Keratinocyte (primary cell): ENCODE measurements at places on chromosomes 3 and 15. TPM values are rescaled to one million over a fixed set of nuclear protein-coding genes. Genes with fewer than 3 reads are reported as not detected.
A peak's percentile ranks its signal among the peaks of the same experiment; 100 is the strongest.

DNA sequence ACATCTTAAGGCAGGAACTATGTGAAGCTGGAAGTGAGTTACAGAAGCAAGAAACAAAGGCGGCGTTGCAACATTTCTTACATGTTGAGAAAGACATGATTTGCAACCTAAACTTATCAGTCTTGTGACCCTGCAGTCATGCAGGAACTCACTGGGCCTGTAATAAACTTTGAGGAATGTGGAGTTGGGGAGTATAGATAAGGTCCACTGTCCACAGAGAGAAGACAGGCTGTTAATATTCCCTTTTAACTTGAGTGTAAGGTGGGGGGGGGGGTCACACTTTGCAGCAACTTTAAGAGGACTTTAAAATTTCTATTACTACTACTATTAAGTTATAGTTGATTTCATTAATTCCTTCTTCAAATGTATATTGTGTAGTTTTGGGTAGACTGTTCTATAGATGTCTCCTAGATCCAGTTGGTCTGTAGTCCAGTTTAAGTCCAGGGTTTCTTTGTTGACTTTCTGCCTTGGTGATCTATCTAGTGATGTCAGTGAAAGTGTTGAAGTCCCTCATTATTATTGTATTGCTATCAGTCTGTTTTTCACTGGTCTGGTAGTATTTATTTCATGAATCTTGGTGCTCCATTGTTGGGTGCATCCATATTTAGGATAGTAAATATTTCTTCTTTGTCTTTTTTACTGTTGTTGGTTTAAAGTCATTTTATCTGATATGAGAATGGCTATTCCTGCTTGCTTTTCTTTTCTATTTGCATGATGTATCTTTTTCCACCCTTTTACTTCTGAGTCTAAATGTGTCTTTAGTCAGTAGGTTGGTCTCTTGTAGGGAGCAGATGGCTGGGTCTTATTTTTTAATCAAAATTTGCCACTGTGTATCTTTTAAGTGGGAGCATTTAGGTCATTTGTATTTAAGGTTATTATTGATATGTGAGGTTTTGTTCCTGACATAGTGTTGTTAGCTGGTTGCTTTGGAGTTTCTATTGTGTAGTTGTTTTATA, 15.6 kb upstream of the FAM98B start:
- DNase-seq = no peak
- H3K4me1 ChIP-seq = no peaks in the 10 kb centered on the region
- H3K36me3 ChIP-seq = no peaks in the 10 kb centered on the region
- H3K4me3 ChIP-seq = no peak overlapping the region
- H3K27me3 ChIP-seq = no peaks in the 10 kb centered on the region

GRCh38 chr3:141011997-141012262, 39.2 kb upstream of the SPSB4 start:
- no peaks in the 10 kb centered on the region for H3K27me3 ChIP-seq
- H3K36me3 ChIP-seq = no peaks in the 10 kb centered on the region
- DNase-seq = no peak

- H3K4me3 ChIP-seq = no peak overlapping the region
- no peaks in the 10 kb centered on the region for H3K4me1 ChIP-seq
- DNase-seq = no peak
- H3K27me3 ChIP-seq = no peaks in the 10 kb centered on the region
Measured at GRCh38 chr3:119562307-119562961, 3.0 kb upstream of the CD80 start.

DNA sequence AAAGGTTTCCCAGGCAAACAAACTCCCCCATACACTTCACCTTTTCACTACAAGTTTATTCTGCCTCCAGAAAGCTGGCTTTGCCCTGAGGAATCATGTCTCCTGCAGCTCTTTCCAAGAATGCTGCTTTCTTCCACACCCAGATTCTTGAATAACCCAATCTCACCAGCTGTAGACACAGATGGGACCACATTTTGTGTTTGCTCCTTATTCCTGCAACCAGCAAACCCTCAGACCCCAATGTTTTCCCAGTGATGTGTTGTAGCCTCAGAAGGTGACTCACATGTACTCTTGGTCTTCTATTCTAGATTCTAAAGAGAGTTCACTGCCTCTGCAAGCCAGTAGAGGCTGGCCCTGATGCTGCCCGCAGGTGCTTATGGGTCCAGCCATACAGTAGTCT, 23.6 kb upstream of the TRIM59 start:
- no peaks in the 10 kb centered on the region for H3K36me3 ChIP-seq
- no peak overlapping the region for H3K27ac ChIP-seq
- no peaks in the 10 kb centered on the region for H3K27me3 ChIP-seq
- no peak overlapping the region for H3K4me3 ChIP-seq

DNA sequence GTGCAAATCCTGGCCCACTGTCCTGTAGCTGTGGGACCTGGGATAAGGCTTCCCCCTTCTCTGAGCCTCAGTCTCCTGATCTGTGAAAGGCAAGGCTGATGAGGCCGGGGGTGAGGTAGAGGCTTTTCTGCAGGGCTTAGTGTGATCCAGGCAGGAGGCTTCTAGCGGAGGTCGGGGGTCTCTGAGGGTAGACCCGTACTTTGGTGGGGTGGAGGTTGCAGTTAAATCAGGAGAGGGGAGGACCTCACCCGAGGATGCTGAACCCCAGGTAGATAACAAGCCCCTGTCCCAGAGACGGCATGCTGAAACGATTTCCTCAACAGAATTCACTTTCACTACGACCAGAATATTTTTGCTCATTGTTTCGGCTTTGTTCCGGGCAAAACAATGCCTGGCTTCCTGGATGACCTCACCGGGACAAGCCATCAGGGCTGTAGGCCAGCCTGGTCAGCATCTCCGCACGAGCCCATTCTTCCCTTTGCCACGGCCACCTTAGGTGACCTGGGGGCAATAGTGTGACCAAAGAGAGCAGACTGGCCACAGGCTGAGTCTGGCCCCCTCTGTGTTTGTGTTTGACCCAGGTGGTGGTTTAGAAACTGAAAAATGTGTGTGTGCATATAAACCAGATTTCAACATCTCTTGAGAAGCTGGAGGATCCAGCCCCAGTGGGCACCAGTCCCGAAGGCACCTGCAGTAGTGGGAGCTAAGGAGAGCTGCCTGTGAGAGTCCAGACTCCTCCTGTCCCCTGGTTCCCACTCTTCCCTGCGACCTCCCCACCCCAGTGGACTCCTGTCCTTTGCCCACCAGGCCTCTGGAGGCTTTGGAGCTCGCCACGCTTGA, 33.0 kb downstream of the SLC6A6 start:
- no peak for DNase-seq
- no peaks in the 10 kb centered on the region for H3K36me3 ChIP-seq
- peaks cover 26% of the 10 kb centered on the region for H3K4me1 ChIP-seq
- H3K27me3 ChIP-seq = no peaks in the 10 kb centered on the region
- H3K27ac ChIP-seq = no peak overlapping the region

DNA sequence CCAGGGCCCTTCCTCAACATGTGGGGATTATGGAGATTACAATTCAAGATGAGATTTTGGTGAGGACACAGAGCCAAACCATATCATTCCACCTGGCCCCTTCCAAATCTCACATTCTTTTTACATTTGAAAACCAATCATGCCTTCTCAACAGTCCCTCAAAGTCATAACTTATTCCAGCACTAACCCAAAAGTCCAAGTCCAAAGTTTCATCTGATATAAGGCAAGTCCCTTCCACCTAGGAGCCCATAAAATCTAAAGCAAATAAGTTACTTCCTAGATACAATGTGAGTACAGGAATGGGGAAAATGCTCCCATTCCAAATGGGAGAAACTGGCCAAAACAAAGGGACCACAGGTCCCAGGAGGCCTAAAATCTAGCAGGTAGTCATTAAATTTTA, 309.5 kb upstream of the SLITRK3 start:
- H3K4me1 ChIP-seq = no peaks in the 10 kb centered on the region
- no peaks in the 10 kb centered on the region for H3K36me3 ChIP-seq
- H3K4me3 ChIP-seq = no peak overlapping the region
- no peak for DNase-seq

DNA sequence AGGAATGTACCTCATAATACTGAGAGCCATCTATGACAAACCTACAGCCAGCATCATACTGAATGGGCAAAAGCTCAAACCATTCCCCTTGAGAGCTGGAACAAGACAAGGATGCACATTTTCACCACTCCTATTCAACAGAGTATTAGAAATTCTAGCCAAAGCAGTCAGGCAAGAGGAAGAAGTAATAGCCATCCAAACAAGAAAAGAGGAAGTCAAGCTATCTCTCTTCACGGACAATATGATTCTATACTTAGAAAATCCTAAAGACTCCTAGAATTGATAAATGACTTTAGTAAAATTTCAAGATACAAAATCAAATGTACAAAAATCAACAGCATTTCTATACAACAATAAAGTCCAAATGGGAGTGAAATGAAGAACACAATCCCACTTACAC, 30.2 kb downstream of the OCA2 start:
- H3K27me3 ChIP-seq = no peaks in the 10 kb centered on the region
- H3K4me1 ChIP-seq = no peaks in the 10 kb centered on the region
- no peak overlapping the region for H3K4me3 ChIP-seq
- no peak for DNase-seq

- no peaks in the 10 kb centered on the region for H3K4me1 ChIP-seq
- no peak overlapping the region for H3K4me3 ChIP-seq
- H3K36me3 ChIP-seq = no peaks in the 10 kb centered on the region
- no peak for DNase-seq
- H3K27ac ChIP-seq = no peak overlapping the region
Measured at GRCh38 chr3:95738045-95738444, 1076.3 kb upstream of the EPHA6 start.

DNA sequence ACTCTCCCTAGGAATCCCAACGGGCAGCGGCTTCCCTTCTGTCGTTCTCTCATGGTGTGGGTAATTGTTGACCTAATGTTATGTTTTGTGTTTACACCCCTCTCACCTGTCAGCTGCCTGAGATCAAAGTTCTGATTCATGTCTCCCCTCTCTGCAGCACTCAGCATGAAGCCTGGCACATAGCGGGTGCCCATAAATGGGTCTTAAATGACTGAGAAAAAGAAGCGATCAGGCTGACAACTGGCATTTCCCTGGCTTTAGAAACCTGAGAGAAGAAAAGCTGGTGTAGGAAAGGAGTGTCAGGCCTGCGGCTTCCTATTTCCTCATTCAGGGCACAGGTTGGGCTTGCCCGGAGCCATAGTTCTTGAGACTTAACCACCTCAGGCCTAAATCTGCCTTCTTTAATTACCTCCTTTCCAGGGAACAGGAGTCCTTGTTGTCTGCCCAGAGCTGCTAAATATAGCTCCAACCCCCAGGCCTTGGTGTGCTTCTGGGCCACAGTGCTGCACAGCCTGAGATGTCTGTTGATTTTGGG, 31.8 kb downstream of the LPP start:
- H3K27ac ChIP-seq = peak overlapping the region; percentile 18
- no peaks in the 10 kb centered on the region for H3K27me3 ChIP-seq
- peaks cover 23% of the 10 kb centered on the region for H3K4me1 ChIP-seq

- H3K36me3 ChIP-seq = no peaks in the 10 kb centered on the region
- H3K27me3 ChIP-seq = no peaks in the 10 kb centered on the region
- no peak overlapping the region for H3K27ac ChIP-seq
- no peak for DNase-seq
- H3K4me3 ChIP-seq = no peak overlapping the region
- peaks cover 16% of the 10 kb centered on the region for H3K4me1 ChIP-seq
Measured at GRCh38 chr3:104436506-104436905, 930.2 kb upstream of the ALCAM start.

DNA sequence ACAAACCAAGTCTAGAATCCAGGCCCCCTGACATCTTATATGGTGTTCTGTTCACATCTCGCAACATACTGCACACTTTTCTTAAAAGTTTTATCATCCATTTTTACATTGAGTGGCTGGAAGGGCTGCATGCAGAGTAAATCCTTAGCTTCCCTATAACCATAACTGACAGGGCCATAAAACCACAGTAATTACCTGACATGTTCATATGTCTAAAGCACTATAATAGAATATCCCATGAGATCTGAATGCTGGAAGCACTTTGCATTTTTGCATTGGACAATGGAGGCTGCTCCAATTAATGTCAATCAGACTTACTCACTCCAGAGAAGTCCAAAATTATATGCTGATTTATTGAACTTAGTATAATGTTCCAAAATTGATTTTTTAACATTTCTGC, 86.6 kb upstream of the HES1 start:
- no peak overlapping the region for H3K4me3 ChIP-seq
- H3K4me1 ChIP-seq = no peaks in the 10 kb centered on the region
- H3K27me3 ChIP-seq = no peaks in the 10 kb centered on the region
- H3K27ac ChIP-seq = no peak overlapping the region
- no peaks in the 10 kb centered on the region for H3K36me3 ChIP-seq

- peaks cover 1% of the 10 kb centered on the region for H3K36me3 ChIP-seq
- no peak overlapping the region for H3K27ac ChIP-seq
- H3K4me1 ChIP-seq = peaks cover 39% of the 10 kb centered on the region
- no peak overlapping the region for H3K4me3 ChIP-seq
- H3K27me3 ChIP-seq = no peaks in the 10 kb centered on the region
Measured at GRCh38 chr15:31333820-31334219, 7.2 kb downstream of the KLF13 start.

GRCh38 chr3:73611176-73611575, 13.6 kb downstream of the PDZRN3 start:
- no peak for DNase-seq
- no peak overlapping the region for H3K4me3 ChIP-seq
- no peak overlapping the region for H3K27ac ChIP-seq

DNA sequence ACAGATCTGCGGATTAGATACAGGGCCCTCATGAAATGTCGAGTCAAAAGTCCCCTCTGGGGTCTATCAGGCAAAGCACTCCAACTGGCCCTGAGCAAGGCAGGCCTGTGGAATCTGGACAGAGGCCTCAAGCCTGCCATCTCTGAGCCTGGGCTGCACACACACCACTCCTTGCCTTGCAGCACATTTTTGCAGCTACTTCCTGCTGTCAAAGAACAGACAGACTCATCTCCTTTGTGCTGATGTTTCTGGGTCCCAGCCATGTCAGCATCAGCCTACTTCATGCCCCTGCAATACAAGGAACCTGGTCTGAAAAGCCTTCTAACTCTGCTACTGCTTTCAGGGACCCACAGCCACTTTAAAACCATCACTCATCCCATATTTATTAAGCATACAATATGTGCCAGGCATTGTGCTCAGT, 60.6 kb upstream of the IL12A start:
- H3K36me3 ChIP-seq = no peaks in the 10 kb centered on the region
- H3K4me3 ChIP-seq = no peak overlapping the region
- peak overlapping the region; percentile 37 for H3K27ac ChIP-seq
- H3K27me3 ChIP-seq = no peaks in the 10 kb centered on the region

- peaks cover 11% of the 10 kb centered on the region for H3K4me1 ChIP-seq
- H3K4me3 ChIP-seq = no peak overlapping the region
- peaks cover 4% of the 10 kb centered on the region for H3K27me3 ChIP-seq
- no peaks in the 10 kb centered on the region for H3K36me3 ChIP-seq
Measured at GRCh38 chr3:13332158-13332557, 88.0 kb downstream of the NUP210 start.

- H3K4me3 ChIP-seq = no peak overlapping the region
- no peaks in the 10 kb centered on the region for H3K36me3 ChIP-seq
Measured at GRCh38 chr15:40838756-40839155, 5.1 kb upstream of the SPINT1 start.

- H3K36me3 ChIP-seq = no peaks in the 10 kb centered on the region
- H3K4me3 ChIP-seq = no peak overlapping the region
- H3K27ac ChIP-seq = no peak overlapping the region
- no peak for DNase-seq
- H3K4me1 ChIP-seq = peaks cover 18% of the 10 kb centered on the region
Measured at GRCh38 chr15:85022860-85023403, 41.3 kb downstream of the PDE8A start.

Gene PLAAT1
- 0.48 to 0.57 TPM (median 0.55 TPM) in 3 replicates for polyA plus RNA-seq

Gene CTXN2
- polyA plus RNA-seq = not detected in 3 replicates

Gene P2RY14
- not detected in 3 replicates for polyA plus RNA-seq

Gene GOLGA6A
- polyA plus RNA-seq = not detected in 3 replicates
